ENCODE measurements at places on chromosomes 13 and 19.

- DNase-seq: no peak
Measured at GRCh38 chr13:111202745-111203144, 87.6 kb downstream of the ARHGEF7 start.

DNA sequence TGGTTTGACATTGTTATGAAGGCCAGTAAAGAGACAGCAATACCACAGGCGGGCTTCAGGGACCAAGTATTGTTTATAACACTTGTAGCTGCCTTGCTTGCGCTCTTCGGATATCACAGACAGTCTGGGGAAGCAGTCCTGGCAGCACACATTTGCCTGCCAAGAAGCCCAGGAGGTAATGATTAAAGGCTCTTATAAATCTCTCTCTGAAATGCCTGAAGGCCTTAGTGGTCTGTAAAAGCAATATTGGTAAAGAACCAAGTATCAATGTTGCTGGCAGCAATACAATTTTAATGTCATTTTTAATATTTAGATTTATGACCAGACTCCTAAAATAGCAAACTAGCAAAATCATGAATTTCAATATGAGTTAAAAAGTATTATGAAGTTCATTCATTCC lies 1312.4 kb downstream of the PCDH9 start:
- no peak for DNase-seq

GRCh38 chr19:41442473-41443355 lies at the start of gene ERICH4:
ERICH4 (plus strand) TSS chr19:41443156; CDS start chr19:41443170, 14 bp downstream.
- DNase-seq: no peak

GRCh38 chr13:48647625-48648024 lies 6.1 kb upstream of the CYSLTR2 start:
- DNase-seq: no peak

DNA sequence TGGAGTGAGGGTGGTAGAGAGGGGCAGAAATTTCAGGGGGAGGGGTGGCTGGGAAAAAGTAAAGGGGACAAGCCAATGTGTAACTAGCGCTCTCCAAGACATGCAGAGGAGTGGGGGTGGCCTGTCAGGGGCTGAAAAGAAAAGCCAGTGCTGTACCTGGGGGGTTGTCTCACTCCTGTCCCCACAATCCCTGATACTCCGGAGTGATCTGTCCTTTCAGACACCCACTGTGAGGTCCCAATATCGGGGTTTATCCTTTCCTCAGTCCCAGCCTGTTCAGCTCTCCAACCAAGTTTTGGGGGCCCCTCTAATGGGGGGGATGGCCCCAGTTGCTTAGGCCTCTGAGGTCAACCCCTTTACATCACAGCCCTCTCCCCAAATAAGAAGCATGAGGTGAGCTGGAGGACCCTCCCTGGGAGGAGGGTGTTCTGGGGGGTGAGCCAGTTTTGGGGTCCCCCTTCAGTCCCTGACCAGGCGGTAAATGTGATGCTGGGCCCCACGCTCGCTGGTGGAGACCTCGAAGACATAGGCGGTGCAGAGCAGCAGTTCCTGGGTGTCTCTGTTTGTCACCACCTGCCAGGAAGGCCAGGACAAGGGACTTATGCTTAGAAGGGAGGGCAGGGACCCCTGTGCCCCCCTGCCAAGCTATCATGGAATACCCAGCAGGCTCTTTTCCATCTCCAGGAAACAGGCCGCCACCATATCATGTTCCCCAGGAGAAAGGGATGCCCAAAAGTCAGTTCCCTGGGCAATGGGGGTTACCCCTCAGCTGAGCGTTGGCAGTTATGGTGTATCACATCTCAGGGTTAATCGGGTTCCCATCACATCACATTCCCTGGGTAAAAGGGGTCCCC lies 5.9 kb downstream of the CD37 start:
- no peak for DNase-seq

DNA sequence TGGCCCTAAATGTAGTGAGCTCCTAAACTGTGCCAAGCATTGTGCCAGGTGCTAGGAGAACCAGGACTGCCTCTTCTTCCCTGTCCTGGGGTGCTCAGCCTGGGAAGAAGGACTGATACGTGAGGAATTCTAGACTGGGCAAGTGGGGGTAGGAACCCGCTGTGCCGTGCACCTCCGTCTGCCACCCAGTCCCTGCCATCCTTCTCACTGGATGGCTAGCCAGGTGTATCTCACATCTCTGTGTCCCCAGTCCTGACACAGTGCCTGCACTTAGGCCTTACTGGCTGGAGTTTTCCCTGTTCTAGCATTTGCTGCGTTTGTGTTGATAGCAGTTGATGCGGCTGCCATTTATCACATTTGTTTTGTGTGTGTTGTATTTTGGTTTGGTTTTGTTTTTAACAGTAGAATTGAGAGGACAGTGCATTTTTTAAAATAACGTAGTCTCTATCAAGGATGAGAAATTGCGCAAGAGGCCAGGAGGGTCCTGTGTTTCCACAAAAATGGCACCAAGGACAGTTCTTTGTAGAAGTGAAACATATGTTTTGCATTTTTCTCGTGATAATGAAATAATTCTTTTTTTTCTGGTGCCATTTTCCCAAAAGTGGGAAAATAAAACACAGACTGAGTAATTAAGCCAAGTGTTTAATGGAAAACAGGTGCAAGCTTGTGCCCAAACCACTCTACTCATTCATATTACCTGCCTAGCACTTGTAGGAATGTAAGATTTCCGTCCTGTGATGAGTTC lies 4.7 kb upstream of the GPR183 start:
- DNase-seq: no peak

DNA sequence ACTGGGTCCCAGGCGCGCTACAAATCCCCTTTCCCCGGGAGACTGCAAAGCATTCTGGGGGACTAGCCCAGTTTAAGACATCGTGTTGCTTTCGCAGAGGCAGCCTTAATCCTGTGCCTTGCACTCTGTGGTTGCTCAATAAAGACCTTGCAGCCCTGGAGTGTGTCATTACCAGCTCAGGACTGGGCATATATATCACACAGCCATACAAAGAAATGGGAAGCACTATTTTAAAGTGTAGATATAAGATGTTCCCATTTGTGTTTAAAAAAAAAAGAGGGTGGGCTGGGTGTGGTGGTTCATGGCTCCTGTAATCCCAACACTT lies 11.1 kb downstream of the NAPA start:
- DNase-seq: no peak

DNA sequence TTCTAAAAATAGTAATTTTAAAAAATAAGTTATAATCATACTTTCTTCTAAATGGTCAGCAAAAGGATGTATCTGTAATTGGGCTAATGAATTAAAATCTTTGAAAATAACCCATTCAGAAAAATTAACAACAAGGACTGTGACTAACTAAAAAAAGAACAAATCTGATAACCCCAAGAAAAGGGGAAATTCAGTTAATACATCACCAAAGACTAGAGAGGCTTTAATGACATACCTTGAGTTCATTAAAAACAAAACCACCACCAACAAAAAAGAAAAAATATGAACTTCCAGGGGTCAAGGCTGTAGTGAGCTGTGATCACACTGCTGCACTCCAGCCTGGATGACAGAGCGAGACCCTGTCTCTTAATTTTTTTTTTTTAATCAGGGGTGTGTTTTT lies 121.8 kb downstream of the TBC1D4 start:
- DNase-seq: no peak

GRCh38 chr19:14428882-14429416 lies 4.2 kb upstream of the PKN1 start:
- no peak for DNase-seq

DNA sequence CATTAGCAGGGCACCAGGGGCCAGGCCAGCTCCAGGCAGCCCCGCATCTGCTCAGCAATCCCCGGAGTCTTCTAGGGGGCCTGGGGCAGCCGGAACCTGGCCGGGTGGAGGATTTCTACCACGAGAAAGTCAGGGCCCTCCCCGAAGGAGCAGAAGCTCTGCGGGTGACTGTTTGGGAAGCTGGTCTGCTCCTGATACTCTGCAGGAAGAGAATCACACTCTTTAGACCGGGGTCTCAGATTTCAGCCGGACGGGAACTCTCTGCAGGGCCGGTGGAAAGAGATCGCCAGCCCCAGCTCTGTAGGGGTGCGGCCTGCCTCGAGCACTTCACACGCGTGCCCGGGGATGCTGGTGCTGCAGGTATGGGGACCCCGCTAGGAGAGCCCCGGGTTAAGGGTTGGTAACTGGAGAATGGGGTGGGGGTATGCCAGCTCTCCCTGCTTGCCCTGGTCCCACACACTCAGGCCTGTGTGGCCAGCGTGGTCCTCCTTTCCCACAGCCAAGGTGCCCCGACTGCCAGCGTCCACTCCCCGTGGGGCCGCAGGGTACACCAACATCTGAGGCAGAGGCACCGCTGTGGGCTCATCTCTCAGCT lies 20.1 kb downstream of the RASA3 start:
- DNase-seq: no peak

DNA sequence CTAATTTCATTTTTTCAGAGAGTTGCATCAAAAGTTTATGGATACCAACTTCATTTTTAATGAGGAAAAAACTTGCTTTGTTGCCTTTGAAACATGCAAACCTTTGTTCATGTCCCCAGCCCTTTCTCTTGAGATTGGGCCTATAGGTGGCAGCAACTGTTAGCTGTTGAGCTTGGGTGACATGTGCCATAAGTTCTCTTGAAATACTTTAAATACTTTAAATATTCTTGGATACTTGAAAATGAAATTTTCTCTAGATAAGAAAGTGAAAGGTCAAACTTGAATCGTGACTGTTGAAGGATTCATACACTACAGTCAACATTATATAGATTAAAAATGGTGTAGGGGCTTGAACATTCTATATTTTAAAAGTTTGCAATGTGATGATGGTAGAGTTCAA lies 294.9 kb downstream of the NDFIP2 start:
- no peak for DNase-seq

DNA sequence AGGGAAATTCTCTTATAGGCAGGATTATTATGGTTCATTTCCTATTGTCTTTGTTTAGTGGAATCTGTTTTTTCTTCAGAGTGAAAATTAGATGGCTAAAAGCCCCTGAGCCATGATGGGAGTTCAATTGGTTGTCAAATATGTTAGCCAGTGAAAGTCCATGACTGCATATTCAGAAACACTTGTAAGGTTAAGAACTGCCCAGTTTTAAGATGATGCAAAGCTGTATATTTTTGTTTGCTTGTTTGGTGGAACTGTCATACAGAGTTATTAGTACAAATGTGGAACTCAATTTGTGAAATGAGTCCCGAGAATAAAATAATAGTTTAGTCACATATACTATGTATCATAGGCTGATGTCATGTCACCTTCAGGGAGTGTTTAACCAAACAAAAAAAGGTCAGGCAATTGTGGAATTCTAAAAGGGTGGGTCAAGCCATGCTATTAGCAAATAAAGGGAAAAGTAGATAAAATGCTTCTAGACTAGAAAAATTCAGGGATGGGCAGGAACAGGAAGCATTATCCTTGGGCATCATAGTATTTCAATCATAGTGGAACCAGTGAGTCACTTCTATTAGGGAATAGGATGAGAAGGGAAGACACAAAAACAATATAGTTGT lies 248.3 kb upstream of the SLITRK1 start:
- DNase-seq: no peak

- DNase-seq: peak; percentile 59
Measured at GRCh38 chr19:49555600-49556411, 24.6 kb downstream of the NOSIP start.

GRCh38 chr13:51819544-51819943 lies 15.6 kb upstream of the DHRS12 start:
- no peak for DNase-seq
